ENCODE measurements at places on chromosomes 2 and 18. TPM values are rescaled to one million over a fixed set of nuclear protein-coding genes. Genes with fewer than 3 reads are reported as not detected.

Gene COL6A3
- total RNA-seq, result 12.2 TPM

Gene UGT1A1
- total RNA-seq, result not detected

Gene DNAJC5G
- not detected for total RNA-seq

Gene KATNAL2
- total RNA-seq, result 3.7 TPM

Gene SLC5A7
- 1.6 TPM for total RNA-seq

Gene KIF3C
- 86.8 TPM for total RNA-seq

Gene KIF5C
- total RNA-seq, result 388 TPM

Gene POTEE
- total RNA-seq, result not detected

Gene MERTK
- total RNA-seq, result 2.4 TPM

Gene LIPG
- 10.2 TPM for total RNA-seq

Gene SERPINB3
- not detected for total RNA-seq

Gene CYTIP
- total RNA-seq, result 2.9 TPM

Gene NT5C1B
- total RNA-seq, result not detected

Gene SERPINB13
- 0.41 TPM for total RNA-seq

Gene RFX8
- 0.41 TPM for total RNA-seq

Gene TCF7L1
- 0.41 TPM for total RNA-seq

Gene GPATCH11
- total RNA-seq, result 21.6 TPM

Gene DYNAP
- total RNA-seq, result not detected

Gene NAB1
- 57.5 TPM for total RNA-seq

Gene TUBA4B
- total RNA-seq, result not detected

All from frontal cortex (tissue), 4 donors.